ENCODE measurements at places on chromosomes 2 and 18.

GRCh38 chr2:128350736-128351135 lies 32.1 kb upstream of the HS6ST1 start:
- DNase-seq, result no peak

DNA sequence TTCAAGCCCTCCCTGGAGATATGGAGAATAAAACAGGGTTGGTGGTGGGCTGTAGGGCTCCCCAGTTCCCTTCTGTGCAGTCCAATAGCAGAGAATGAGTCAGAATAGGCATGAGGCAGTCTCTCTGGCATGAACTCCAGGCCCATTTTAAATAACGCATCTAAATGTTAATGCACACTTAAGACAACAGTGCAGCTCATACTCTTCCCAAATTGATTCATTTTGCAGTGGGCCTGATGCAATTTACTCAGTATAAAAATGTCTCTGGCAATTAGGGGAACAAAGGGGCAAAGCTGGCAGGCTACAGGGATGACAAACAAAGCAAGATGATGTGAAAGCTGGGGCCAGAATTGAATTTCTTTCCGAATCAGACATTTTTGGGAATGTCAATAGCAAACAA lies 402.8 kb downstream of the CLIP4 start:
- no peak for DNase-seq

DNA sequence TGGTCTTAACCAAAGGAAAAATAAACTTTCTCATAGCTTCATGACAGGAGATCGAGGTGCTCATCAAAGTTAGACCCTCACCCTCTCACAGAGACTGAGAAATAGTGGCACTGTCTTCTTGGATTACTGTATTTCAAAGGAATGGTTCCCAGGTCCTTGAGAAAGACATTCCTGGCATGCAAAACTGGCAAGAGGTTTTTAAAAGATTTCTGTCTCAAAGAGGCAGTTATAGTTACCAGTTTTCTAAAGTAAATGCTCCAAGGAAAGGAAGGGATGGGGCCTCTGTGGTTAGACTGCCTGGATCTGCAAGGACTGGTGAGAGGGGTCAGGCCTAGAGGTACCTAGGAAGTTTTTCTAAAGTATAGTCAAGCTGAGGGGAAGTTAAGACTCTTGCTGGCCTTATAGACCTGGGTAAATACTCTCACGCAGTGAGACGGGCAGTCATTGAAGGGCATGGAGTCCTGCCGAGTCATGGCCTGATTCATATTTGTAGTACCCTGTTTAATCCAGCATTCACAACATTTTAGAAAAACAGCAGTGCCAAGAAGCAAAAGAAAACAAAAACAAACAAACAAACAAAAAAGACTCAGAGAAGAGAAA lies 226.1 kb downstream of the DOK6 start:
- no peak for DNase-seq

DNA sequence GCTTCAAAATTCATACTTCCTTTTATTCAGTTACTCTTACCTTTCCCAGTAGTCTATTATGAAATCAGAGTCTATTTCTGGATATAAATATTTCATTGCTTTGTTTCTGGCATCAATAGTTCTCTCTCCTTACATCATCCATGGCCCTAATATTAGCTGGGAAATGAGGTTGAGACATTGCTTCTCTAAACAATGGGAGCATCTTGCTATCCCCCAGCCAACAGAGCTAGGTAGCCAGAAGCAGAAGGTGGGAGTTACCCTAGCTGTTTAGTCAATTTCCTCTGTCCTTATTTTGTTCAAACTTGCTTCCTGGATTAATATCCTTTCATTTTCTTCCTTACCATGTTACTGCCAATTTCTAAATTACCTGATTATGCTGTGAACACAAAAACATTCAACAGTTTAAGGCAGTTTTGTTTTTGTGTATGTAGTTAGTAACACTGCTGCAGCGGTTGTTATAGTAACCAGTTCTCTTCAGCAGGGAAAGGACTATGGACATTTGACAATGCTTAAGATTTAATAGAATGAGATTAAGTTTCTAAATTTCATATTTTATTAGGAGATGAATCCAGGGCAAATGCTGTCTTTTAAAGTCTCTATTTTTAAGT lies 160.5 kb upstream of the KCNJ3 start:
- no peak for DNase-seq

DNA sequence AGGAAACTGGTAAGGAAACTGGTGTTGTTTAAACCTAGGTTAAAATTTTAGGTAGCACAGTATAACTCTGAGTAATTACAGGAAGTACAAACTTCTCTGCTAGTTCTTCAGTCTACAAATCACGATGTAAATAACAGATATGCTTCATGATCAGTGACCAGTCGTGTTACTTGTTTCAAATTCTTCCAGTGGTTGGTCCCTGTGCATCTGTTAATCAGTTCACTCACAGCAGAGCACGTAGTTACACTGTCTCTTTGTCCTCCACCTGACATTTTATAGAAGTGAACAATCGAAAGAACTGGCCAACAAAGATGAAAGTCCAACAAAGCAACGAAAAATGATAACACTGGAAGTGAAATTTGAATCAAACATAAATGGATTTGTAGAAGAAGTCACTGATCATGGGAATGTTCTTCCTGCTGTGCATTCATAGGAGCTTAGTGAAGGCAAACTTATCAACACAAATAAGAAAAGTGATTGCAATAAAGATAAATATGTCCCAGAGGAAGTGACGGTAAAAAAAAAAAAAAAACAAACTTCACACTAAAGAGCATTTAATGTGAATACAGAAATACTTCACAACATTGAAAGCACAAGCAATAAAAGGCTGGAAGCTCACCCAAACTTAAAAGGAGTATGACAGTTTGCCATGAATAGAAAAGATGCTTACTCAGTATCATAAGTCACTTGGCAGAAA lies 7.0 kb downstream of the EIF2AK2 start:
- no peak for DNase-seq

DNA sequence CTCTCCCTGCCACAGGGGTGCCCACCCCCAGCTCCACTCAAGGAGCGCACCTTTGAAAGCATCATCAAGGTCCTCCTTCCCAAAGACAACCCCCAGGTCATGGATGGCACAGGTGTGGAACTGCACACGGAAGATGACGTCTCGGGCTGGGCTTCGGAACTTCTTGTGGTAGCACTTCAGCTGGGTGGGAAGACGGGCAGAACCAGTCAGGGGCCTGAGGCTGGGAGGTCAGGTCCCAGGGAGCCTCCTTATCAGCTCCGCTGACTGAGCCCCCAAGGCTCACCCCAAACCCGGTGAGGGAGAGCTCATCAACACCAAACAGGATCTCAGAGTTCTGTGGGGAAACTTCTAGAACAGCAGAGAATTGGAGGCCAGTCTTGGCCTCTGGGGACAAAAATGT lies 117.8 kb downstream of the TNS1 start:
- no peak for DNase-seq

GRCh38 chr2:1889099-1889650 lies 144.9 kb upstream of the PXDN start:
- no peak for DNase-seq

DNA sequence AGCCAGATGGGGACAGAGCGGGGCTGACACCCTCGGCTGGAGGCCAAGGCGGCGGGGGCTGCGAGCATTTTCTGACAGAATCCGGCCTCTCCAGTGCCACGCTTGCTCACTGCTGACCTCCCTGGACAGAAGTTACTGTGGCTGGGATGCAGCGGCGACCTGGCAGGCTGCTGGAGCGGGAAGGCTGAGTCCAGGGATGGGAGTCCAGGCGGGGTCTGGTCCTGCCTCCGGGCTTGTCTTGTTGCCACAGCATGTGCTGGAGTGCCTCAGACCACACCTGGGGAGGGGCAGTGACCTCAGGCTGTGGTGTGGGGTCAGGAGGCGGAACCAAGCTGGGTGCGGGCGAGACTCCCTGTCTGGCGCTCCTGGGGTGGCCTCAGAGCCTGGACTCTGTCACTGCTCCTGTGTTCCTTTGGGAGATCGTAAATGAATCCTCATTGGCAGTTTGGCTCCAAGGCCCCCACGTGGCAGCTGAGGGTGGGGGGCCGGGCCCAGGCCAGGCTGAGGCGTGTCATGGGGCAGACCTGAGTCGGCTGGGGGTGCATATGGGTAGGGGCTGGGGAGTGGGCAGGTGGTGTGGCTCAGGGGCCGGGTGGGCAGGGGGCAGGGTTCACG lies 5.5 kb downstream of the BOK start:
- DNase-seq, result no peak

- no peak for DNase-seq
Observed at GRCh38 chr2:228023619-228024018, 152.2 kb downstream of the DAW1 start.

GRCh38 chr2:138757384-138757783 lies 22.8 kb downstream of the NXPH2 start:
- no peak for DNase-seq

GRCh38 chr2:234980451-234981187 lies 28.8 kb downstream of the SH3BP4 start:
- no peak for DNase-seq

DNA sequence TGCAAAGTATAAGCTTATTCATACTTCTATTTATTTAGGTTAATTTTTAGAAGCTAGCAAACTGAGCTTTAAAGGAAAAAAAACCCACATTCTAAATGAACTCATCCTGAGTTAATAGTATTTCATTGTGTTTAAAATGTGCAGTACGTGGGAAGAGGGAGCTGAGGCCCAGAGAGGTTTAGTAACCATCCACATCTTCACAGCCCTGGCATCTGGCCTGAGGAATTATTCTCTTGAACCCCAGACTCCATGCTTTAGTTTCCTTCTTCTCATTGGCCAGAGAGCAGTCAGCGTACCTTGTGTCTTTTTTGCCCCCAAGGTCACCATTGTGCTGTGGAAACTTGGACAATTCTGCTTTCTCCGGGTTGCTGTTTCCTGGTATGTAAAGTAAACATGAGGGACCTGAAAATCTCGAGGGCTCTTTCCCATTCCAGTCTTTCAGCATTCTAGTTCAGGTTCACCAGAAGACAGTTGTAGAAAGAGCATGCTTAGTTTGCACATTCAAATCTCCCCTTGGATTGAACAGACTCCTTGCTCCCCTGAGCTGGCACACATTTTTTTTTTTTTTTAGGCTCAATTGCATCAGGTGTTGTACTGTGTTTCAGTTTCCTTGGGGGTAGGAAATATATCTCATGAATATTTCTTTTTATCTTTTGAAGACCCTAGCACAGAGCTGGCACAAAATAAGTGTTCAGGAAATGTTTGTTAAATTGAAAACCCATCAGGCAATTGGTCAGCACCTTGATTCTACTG lies 81.4 kb downstream of the MYCN start:
- DNase-seq, result no peak

- no peak for DNase-seq
Observed at GRCh38 chr18:1383465-1383864, 478.8 kb downstream of the ADCYAP1 start.

DNA sequence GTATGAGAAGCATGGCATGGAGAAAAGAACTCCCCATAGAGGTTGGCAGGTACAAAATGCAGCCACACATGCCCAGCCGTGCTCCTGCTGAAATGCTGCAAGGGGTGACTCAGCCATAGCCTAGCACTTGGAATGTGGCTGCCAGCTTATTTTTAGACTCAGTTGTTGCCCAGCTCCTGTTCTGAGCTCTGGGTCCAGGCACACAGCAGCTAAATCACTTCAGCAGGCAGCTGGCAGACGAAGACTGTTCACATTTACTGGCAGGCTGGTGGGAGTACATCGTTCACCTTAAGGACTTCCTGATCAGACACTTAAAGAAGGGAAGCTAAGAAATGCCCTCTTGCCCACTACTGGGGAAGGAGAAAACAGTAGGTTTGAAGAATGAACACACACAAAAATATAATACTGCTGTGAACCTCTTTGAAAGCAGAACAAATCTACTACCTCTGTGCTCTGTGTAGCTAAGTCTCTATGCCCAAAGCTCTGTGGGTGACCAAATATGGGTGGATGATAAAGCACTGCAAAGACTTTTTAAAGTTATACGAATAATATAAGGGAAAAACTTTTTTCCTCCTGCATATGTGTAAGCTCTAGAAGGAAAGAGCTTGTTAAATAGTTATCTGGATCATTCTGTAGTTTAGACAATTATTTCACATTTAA lies 146.1 kb downstream of the LNPK start:
- DNase-seq, result no peak
